Stimulated activated CD4-positive, alpha-beta T cell treated with anti-CD3 and anti-CD28 coated beads, TNF-alpha, amount 100 ng/mL, for 24 hours (primary cell): ENCODE measurements at places on chromosomes 3 and 15.

DNA sequence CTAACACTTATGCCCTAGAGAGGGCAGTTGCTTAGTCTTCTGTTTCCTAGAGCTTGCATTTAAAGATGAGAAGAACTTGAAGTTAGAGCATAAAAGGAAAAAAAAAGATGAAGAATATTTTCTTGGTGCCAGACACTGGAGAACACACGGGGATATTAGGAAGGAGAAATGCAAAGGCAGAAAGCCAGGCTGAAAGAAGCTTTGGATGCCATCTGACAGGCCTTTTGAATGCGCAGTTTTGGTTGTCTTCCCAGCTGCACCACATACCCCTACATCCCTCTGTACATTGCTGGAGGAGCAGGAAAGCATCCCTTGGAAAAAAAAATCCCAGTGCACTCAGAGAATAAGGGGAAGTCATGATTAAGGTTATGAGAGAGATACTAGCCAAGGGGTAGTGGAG, 378.9 kb downstream of the GAP43 start:
- no peak for DNase-seq

DNA sequence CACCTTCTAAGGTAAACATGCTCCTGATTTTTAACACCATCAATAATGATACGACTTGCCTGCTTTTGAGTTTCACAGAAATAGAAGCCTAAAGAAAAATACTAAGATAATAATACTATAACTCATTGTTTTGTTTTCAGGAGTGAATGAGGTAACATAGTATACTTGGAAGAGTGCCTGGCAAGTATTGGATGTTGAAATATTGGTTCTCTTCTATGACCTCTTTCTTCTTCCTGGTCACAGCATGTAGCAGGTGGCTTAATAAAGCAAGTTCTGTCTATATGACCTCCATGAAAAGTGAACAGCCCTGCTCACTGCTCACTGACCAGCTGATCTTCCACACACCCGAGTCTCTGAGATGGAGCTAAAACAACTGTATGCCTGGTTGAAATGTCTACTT, 312.3 kb upstream of the ONECUT1 start:
- DNase-seq, result no peak

- DNase-seq, result no peak
These were observed 94.0 kb upstream of the UMPS start for GRCh38 chr3:124636101-124636862.

- DNase-seq, result no peak
These were observed 481.7 kb downstream of the TUSC7 start for GRCh38 chr3:117191245-117191644.

GRCh38 chr3:53109891-53110771, 20.1 kb downstream of the RFT1 start:
- no peak for DNase-seq

- no peak for DNase-seq
These were observed 2.6 kb downstream of the DALRD3 start for GRCh38 chr3:49015765-49016164.

DNA sequence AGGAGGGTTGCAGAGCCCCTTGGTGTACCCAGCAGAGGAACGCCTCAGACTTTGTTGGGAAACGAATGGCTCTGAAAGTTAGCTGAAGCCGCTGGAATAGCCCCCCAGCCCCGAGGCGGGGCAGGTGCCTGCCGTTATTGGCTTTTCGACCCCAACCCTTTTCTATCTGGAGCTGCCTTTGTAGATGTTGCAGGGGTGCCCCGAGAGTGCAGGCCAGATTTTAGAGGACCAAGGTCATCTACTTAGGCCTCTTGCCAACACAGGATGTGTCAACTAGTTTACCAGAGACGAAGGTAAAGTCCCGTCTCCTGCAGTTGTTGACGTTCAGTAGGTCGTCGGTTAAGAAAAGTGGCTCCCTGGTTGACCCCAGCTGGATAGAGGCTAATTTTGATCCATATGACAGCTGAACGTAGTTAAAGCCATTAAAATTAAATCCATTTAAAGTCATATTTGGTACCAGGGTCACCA, 579 bp upstream of the UBE3A start:
- DNase-seq, result no peak

- no peak for DNase-seq
These were observed 144.4 kb downstream of the MYLK start for GRCh38 chr3:123739754-123740153.

- DNase-seq, result no peak
These were observed 4.7 kb downstream of the ABHD6 start for GRCh38 chr3:58242340-58242739.

DNA sequence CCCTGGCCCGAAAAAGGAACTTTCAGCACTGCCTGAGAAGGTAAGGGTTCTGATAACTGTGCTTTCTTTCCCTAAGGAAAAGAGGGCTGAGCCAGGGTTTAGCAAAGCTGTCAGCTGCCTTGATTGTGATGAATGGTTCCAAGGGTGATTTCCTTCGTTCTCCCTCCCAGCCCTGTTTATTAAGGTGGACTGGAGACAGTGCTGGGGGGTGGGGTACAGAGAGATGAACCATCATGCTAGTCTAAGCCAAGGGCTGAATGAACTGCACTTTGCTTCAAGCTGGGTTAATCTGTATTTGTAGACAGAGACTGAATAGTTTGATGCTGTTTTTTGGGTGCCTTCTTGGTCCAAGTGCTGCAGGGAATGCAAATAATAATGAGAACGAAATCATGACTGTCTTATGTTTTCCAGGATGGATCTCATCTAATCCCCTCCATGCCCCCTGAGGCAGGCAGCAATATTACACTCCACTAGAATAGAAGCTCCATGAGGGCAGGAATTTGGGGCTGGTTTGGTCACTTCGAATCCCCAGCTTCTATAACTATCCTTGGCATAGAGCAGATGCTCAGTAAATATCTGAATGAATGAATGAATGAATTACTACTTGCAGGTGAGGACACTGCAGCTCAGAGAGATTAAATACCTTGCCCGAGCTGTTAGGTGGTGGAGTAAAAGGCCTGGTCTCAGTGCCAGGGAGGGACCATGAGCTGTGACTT, 10.9 kb downstream of the PXYLP1 start:
- DNase-seq, result no peak

DNA sequence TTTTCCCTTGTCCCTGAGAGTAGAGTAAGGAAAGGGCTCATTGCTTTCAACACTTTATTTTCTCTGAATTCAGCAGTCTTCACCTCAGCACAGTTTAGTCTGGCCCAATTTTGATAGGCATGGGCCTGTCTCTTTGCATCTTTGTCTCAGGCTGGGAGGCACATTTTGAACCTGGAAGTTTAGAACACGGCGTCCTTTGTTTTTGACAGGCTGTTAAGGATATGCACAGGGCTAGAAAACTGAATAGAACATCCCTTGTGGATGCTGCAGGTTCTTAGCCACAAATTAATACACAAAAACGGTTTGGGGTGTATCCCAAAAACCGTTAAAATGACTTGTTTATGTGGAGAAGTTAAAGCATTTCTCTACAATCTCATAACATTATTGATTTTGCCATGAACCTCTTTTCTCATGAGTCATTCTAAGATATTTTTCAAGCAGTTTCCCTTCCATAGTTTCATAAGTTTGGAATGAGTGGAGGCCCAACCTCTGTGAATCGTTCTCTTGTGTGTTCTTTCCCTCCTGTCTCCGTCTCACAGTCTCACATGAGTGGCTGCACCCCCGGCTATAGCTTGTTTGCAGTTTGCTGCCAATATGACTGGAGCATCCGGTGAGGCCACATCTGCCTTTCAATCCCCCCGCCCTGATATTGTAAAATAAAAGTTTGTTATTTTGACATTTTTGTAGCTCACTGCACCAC, 192.9 kb upstream of the EIF1B start:
- no peak for DNase-seq

DNA sequence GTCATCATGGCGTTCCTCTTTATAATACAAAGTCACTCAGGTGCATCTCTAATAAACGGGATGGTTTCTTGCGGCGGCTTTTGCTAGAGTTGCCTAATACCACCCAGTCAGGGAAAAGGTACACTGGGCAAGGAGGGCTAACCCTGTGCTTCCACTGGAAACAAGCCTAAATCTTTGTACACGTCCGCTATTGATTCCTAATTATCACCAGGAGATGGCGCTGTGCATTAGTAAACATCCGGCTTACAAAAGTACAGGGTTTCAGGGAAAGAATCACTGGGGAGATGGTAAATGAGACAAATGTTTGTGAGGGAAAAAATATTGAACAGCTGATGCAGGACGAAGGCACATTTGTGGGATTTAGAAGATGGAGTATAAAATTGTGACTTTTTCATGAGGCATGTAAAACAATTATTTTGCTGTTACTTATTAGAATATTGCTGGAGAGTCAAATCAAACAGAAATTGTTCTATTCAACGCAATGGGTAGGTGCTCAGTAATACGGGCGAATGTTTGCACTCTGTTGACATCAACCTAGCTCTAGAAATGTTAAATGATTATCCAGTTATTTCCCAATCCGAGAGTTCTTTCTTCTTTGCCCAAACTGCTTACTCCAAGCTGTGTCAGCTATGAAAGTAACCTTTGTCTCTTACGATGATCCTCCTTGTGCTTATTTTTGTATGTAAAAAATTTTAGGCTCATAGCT, 50.6 kb downstream of the GMNC start:
- no peak for DNase-seq

DNA sequence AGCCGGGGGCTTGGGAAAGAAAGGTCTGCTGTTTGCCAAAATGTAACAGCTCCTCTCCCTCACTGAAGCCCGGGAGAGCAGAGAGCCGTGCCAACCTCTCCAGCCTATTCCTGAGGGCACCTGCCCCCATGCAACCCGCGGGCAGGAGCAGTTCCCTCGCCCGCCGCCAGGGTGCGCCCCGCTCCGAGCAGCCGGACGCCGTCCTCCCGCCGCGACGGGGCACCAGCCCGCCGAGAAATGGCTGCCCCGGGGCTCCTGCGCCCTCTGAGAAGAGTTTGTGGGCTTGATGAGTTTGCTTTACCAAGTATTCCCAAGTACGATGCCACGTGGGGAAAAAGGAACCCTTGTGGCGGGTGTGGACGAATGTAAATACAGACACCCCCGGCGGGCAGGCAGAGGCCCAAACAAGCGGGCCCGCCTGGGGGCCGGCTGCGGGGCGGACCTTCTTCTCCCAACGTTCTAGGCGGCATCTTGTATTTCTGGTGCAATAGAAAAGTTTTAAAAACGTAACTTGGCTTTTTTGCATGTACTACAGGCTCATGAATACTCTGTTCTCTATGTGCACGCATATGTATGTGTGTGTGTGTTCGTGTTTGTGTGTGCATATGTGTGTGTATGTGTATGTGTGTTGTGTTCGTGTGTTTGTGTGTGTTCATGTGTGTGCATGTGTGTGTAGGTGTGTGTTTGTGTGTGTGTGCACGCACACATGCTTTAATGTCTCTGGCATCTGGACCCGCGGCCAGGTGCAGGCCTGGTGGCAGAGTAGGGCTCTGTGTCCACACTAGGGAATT, 162.9 kb downstream of the CHSY1 start:
- peak; percentile 64 for DNase-seq

GRCh38 chr3:13711911-13712650, 163.2 kb downstream of the FBLN2 start:
- DNase-seq, result no peak

DNA sequence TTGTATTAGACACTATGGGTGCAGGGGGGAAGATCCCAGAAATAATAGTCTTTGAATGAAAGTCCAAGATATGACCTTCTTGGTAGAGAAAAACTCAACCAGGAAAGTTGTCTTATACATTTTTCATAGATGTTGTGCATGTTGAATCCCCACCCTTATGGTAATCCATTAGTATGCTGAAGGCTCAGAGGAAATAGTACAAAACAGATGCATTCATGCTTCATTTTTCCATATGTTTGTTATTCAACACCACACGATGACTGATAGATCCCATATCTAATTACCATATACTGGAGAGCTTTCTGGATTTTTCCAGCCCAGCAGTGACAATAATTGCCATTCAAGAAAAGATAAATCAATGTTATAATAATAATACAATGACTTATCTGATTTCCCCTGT, 487.4 kb downstream of the FGF12 start:
- DNase-seq, result no peak

- DNase-seq, result no peak
These were observed 59.1 kb downstream of the GOLIM4 start for GRCh38 chr3:168036619-168037018.

DNA sequence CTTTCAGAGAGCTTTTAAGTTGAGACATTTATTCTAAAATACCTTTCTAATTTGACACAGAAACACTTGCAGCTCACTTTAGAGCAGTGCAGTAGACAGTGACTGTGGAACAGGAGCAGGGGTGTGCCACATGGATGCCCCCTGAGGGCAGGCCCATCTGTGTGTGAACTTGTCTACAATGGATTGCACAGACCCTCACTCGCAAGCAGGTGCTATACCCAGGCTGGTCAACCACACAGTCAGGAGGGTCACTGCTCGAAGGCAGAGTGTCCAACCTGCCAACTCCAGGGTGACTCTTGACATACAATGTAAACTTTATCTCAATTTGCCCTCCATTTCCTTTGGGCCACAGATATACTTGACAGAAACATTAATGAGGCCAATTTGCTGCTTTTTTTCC, 437.2 kb downstream of the EPHB1 start:
- no peak for DNase-seq

DNA sequence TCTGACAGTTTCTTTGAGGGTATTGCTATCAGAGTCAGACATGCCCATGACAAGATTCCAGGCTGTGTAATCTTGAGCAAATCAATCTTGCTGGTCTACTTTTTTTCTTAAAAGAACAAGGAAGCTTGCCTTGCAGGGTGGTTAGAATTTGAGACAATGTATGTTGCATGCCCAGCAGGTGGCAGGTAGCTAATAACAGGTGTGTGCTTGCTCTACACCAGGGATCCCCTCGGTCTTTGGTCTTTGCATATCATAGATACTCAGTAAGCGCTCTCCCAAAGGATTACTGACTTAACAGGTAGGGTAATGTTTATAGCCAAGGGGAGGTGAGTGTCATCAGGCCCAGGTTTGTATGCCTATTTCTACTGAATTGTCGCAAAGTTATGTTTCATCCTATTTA, 37.3 kb downstream of the CACNA1D start:
- DNase-seq, result no peak

DNA sequence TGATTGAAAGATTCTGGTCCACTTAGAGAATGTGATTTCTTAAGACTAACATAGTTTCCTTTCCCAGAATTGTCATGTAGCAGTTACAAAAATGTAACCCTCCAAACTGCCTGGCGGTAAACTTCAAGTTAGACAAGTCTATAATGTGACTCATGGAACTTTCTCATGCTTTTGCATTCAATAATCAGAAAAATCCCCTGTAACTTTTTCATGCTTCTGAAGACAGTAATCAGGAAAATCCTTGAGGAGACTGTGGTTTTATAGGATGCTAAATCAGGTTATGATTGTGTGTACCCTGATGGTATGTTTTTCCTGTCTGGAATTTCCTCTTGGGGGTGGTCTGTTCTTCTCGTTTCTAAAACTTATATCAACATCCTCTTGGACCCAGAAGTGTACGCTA, 74.0 kb upstream of the RARB start:
- no peak for DNase-seq

- DNase-seq, result no peak
These were observed 229.0 kb upstream of the TBL1XR1 start for GRCh38 chr3:177426106-177426877.

DNA sequence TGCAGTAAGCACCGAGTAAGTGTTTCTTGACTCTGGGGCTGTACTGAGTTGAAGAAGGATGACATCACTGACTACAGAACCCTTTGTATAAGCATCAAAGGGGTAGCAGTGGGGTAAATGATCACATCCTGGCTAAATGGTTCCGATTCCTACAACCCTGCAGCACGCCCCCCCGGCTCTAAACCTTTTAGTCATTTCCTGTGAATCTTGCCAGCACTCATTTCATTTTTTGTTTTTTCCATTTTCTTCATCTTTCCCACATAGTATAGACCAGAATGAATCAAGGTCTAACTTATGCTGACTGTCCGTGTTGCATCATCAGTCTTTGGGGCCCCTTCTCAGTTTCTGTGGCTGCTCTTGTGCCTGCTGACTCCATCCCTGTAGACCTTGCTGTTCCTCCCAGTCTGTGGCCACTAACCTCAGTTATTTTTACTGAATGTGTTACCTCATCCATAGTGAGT, 383.1 kb upstream of the TPRG1 start:
- DNase-seq, result peak; percentile 63
